Urinary bladder (tissue), 4 donors: ENCODE measurements at places on chromosomes 3 and 15. TPM values are rescaled to one million over a fixed set of nuclear protein-coding genes. Genes with fewer than 3 reads are reported as not detected.
A peak's percentile ranks its signal among the peaks of the same experiment; 100 is the strongest.

EXD1 gene
- total RNA-seq: not detected

FSD2 gene
- 1.2 TPM for total RNA-seq

SMCO1 gene
- not detected for total RNA-seq

GOLGA8M gene
- total RNA-seq: 2.1 TPM

RGMA gene
- 3.4 TPM for total RNA-seq

CSPG5 gene
- 2.9 TPM for total RNA-seq

ARMC8 gene
- 83.3 TPM for total RNA-seq

SPSB4 gene
- 5.6 TPM for total RNA-seq

NANOGP8 gene
- total RNA-seq: 0.53 TPM

DNA sequence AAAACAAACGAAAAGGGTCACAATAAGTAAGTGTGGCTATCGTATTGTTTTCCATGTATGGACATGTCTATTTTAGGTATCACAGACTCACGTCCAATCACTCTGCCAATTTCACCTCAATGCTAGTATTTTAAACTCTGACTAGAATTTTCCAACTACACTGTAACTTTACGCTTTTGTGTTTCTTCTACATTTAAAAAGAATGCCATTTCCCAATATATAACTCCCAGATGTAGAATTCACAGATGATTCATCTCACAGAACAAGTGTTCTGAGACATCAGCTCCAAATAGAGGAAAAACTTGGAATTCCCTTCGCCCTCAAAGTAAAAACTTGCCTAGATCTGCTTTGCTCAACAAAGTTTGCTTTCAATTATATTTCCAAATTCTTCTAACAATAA lies 14.2 kb downstream of the LRIG1 start:
- no peak for DNase-seq

GRCh38 chr3:97778152-97778551 lies 13.6 kb downstream of the ARL6 start:
- DNase-seq: no peak

- no peak for DNase-seq
These were observed 30.7 kb upstream of the IGSF10 start for GRCh38 chr3:151491525-151491924.

GRCh38 chr15:88586401-88587162 lies 34.6 kb upstream of the AEN start:
- peak; percentile 43 for DNase-seq

GRCh38 chr3:178584722-178585380 lies 48.6 kb downstream of the KCNMB2 start:
- no peak for DNase-seq

DNA sequence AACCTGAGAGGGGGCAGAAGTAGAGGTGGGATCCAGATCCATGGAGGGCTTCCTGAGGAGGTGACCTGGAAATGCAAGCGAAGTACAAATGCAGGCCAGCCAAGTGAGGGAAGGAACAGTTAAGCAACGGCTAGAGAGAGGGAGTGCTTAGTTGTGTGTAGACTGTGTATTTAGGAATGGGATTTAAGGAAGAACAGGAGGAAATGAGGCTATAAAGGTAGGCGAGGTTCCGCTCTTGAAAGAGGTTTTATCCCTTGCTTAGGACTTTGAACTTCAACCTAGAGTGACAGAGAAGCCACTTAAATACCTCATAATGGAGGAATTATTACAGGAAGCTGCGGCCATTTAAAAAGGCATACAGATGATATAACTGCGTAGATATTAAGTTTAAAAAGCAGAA lies 295.1 kb downstream of the THSD4 start:
- DNase-seq: no peak

DNA sequence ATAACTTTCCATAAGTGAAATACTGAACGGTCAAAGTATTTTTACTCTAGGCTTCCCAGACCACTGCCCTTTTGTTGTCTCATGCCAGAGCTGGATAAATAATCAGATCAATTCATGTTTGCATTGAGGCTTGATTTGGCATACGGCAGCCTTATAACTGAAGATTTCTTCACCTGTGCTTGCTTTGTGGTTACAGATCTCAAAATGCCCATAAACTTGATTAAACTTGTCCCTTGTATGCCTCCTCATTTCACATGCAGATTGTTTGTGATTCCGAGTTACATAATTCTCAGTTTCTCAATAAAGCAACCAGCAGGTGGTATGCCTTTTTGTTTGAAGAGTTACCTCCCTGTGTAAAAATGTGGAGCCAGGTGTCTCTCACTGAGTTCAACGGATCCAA lies 211.4 kb upstream of the LRIG1 start:
- DNase-seq: no peak

DNA sequence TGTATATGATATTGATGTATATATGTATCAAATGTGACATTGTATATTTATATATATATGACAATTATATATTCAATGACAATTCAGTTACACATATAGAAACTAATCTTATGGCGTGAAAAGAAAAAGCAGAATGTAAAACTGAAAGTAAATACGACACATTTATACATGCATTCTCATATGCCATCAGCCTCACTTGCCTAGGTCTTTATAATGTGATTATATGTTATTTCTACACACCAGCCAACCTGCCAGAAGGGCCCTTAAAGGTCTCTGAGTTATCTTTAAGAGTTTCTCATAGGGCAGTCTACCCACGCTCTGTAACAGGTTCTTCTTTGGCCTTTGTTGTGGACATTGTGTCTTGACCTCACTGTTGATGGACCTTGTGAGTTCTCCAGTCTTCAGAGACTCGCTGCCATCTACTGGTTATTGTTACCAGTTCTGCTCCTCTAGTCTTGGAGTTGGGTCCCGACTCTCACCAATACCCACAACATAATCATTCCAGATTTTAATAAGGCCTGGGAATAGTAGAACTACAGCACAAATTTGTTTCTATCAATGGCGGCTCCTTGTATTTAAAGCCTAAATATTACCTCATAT lies 371.5 kb upstream of the GOLIM4 start:
- DNase-seq: no peak

DNA sequence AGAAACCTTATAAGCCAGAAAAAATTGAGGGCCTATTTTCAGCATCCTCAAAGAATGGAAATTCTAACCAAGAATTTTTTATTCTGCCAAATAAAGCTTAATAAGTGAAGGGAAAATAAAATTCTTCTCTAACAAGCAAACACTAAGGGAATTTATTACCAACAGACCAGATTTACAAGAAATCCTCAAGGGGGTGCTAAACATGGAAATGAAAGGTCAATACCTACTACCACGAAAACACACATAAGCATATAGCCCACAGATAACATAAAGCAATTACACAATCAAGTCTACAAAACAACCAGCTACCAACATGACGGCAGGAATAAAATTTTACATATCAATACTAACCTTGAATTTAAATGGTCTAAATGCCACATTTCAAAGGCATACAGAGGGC lies 883.5 kb downstream of the SI start:
- no peak for DNase-seq

- DNase-seq: no peak
These were observed 2.0 kb downstream of the TMEM158 start for GRCh38 chr3:45223889-45224727.

- no peak for DNase-seq
These were observed 24.8 kb downstream of the EAF1 start for GRCh38 chr3:15452156-15452555.

DNA sequence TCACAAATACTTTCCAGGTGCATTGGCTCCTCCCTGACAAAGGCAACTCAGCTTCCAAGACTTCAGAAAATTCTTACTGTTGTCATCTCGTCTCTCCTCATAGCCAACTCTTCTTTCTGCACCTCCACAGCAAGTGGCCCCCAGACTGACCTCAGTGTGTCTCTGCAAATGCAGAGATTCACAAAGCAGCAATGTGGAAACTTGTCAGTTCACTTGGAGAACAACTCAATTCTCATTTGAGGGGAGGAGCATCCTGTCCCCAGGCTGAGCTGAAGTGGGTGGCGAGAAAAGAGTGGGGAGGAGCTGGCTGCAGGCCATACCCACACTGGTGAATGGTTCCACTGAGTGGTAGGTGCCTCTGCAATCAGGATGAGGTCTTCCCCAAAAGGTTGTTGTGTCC lies 248.7 kb upstream of the IL12A start:
- DNase-seq: no peak

- DNase-seq: no peak
These were observed 60.5 kb upstream of the MRPS22 start for GRCh38 chr3:139283301-139283700.

DNA sequence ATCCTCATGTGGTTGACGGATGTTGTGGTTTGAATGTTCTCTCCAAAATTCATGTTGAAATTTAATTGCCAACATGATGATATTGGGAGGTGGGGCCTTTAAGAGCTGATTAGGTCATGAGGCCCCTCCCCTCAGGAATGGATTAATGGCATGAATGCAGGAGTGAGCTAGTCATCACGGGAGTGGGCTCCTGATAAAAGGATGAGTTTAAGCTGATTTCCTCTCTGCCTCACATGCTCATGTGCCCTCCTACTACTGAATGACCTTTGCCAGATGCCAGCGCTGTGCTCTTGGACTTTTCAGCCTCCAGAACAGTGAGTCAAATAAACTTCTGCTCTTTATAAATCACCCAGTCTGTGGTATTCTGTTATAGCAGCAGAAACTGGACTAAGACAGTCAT lies 111.2 kb downstream of the MYO5A start:
- DNase-seq: no peak

GRCh38 chr3:127458696-127459604 lies 131.6 kb downstream of the TPRA1 start:
- peak; percentile 45 for DNase-seq

- no peak for DNase-seq
These were observed 2.2 kb downstream of the MAN2C1 start for GRCh38 chr15:75366163-75366562.

- DNase-seq: no peak
These were observed 3.4 kb downstream of the DUOXA2 start for GRCh38 chr15:45117308-45118130.

- DNase-seq: no peak
These were observed 156.9 kb downstream of the MEX3B start for GRCh38 chr15:81888748-81889484.

DNA sequence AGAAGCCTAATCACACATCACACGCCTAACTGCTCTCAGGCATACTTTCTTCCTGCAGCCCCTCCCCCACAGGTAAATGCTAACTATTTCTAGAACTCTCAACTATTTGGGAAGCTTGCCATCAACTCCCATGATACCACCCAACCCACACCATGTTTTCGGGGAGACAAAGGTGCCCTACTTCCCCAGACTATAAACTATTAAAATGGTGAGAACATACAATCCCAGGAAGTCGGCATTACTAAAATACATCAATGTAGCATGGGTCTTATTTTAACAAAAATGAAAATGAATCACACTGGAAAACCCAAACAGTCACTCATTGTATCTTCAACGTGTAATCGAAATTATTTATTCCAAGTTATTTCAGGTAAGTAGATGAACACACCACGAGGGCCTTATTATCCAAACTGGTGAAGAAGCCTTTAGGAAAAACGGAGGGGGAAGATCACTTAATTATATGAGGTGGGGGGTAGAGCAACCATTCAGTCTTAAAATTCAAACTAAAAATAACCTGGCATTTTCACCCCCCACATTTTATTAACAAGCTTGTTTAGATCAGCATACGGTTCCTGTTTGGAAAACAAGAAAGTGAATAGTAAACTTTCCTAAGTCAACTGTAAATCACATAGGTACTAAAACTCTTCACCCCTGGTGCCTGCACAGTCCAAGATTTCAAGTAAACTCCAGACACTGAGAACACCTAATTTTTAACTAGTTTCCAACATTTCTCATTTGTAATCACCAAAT lies 1.9 kb downstream of the TBL1XR1 start:
- DNase-seq: no peak

DNA sequence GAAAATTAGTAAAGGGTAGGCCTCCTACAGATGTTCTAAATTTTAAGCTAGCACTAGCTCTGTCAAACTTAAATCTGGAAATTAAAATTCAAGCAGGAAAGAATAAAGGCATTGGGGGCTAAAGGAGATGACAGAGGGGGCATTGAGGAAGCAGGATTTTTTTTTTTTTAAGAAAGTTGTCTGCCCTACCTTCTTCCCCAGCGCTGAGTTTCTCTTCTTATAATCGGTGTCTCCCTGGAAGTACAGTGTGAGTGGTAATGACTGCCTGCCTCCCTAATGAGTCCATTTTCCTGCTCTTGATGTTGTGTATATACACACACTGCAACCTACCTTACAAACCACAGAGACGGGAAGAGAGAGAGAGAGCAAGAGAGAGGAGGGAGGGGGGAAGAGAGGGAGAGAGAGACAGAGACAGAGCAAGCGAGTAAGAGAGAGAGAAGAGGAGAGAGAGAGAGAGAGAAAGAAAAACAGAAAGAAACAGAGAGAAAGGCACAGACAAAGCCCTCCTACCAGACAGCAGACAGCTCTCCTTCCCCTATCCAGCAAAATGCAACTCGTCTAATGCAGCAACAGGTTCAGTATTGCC lies 47.0 kb downstream of the ZBTB20 start:
- peak; percentile 71 for DNase-seq

GRCh38 chr3:12188328-12188648 lies 29.6 kb upstream of the TIMP4 start:
- DNase-seq: no peak

GRCh38 chr15:69067296-69067695 lies 52.8 kb downstream of the NOX5 start:
- DNase-seq: no peak

GRCh38 chr3:136920904-136921611 lies 36.7 kb upstream of the IL20RB start:
- DNase-seq: no peak

DNA sequence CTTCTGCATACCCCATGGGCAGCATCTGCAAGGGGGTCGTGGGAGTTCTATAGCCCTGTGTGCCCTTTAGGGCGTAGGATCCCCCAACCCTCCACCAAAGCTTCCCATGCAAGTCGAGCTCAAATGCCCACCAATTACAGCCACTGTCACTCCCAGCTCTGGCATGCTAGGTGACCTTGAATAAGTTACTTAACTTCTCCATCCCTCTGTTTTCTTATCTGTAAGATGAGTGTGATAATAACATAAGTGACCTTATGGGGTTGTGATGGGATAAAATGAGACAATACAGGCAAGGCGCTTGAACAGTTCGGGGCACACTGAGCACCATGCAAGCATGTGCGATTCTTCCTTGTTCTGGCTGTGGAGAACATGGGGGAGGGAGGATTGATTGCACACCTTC lies 74.8 kb upstream of the POMGNT2 start:
- no peak for DNase-seq

DNA sequence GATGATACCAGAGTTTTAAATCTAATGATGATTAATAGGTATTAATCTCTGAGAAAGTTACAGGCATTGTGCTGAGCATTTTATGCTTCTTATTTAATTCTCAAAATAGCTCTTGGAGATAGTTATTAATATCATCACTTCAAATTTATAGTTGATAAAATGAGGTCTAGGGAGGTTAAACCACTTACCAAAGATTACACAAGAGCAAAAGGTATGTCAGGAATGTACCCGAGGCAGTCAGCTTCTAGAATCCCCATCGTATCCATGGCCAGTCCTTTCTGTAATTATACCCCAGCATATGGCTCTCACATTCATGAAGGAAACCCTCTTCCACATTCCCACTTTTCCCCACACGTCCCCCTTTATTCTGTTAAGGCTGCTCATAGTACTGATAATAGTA lies 421.3 kb downstream of the PYDC2 start:
- no peak for DNase-seq

DNA sequence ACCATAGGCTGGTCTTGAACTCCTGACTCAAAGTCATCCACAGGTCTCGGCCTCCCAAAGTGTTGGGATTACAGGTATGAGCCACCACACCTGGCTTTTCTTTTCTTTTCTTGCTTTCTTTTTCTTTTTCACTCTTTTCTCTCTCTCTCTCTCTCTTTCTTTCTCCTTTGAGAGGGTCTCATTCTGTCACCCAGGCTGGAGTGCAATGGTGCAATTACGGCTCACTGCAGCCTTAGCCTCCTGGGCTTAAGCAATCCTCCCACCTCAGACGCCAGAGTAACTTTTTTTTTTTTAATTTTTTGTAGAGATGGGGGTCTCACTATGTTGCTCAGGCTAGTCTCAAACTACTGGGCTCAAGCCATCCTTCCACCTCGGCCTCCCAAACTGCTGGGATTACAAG lies 133.1 kb upstream of the UBE2E1 start:
- DNase-seq: no peak
